ENCODE measurements at places on chromosomes 7 and 10. TPM values are rescaled to one million over a fixed set of nuclear protein-coding genes. Genes with fewer than 3 reads are reported as not detected.

GRCh38 chr10:86648704-86649427 is 5.5 kb upstream of the OPN4 start:
- H3K27me3 ChIP-seq = peaks cover 61% of the 10 kb centered on the region
- no peak overlapping the region for H3K4me3 ChIP-seq
- no peaks in the 10 kb centered on the region for H3K4me1 ChIP-seq
- H3K36me3 ChIP-seq = no peaks in the 10 kb centered on the region

- H3K36me3 ChIP-seq = no peaks in the 10 kb centered on the region
- no peaks in the 10 kb centered on the region for H3K27me3 ChIP-seq
- no peak for DNase-seq
Observed at GRCh38 chr10:109953766-109954165, 30.5 kb upstream of the XPNPEP1 start.

FFAR4 gene
- total RNA-seq = not detected

DNA sequence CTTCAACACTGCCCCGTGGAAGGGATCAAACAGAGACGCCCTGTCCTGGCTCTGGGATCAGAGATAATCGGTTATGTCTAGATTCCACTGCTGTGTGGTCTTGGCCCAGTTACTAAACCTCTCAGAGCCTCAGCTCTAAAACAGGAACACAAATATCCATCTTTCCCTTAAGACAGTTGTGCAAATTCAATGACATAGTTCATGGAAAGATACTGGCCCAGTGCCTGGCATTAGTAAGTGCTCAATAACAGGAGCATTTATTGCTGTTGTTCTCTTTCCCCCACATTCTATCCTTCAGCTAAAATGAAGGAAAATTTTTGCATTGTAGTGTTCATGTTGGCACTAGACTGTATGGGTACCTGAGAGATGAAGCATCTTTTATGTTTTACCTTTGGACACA is 58.6 kb downstream of the TACC2 start:
- no peaks in the 10 kb centered on the region for H3K36me3 ChIP-seq
- H3K4me3 ChIP-seq = no peak overlapping the region
- peaks cover 15% of the 10 kb centered on the region for H3K27me3 ChIP-seq
- no peak for DNase-seq
- no peak overlapping the region for H3K27ac ChIP-seq

- H3K36me3 ChIP-seq = peaks cover 9% of the 10 kb centered on the region
- peaks cover 47% of the 10 kb centered on the region for H3K4me1 ChIP-seq
- no peaks in the 10 kb centered on the region for H3K27me3 ChIP-seq
- no peak for DNase-seq
Observed at GRCh38 chr7:2102375-2102723, 130.4 kb downstream of the MAD1L1 start.

- H3K27ac ChIP-seq = no peak overlapping the region
- H3K36me3 ChIP-seq = no peaks in the 10 kb centered on the region
- peaks cover 49% of the 10 kb centered on the region for H3K4me1 ChIP-seq
- H3K27me3 ChIP-seq = no peaks in the 10 kb centered on the region
- no peak overlapping the region for H3K4me3 ChIP-seq
Observed at GRCh38 chr10:119253433-119254174, 46.2 kb downstream of the GRK5 start.

KLLN gene
- 0.40 TPM for total RNA-seq

GRCh38 chr7:3244241-3244814 is 56.7 kb upstream of the SDK1 start:
- peaks cover 3% of the 10 kb centered on the region for H3K27me3 ChIP-seq
- H3K4me1 ChIP-seq = no peaks in the 10 kb centered on the region
- no peak for DNase-seq
- H3K36me3 ChIP-seq = no peaks in the 10 kb centered on the region
- H3K27ac ChIP-seq = no peak overlapping the region

UFSP1 gene
- 7.8 TPM for total RNA-seq

- H3K4me1 ChIP-seq = peaks cover 8% of the 10 kb centered on the region
- H3K27me3 ChIP-seq = peaks cover 11% of the 10 kb centered on the region
- DNase-seq = no peak
- no peaks in the 10 kb centered on the region for H3K36me3 ChIP-seq
Observed at GRCh38 chr7:95391761-95392160, 4.4 kb downstream of the PON3 start.

- no peak overlapping the region for H3K27ac ChIP-seq
- H3K27me3 ChIP-seq = peaks cover 73% of the 10 kb centered on the region
- no peaks in the 10 kb centered on the region for H3K36me3 ChIP-seq
- peak; percentile 38 for DNase-seq
Observed at GRCh38 chr7:155448632-155449007, 9.3 kb upstream of the EN2 start.

DNA sequence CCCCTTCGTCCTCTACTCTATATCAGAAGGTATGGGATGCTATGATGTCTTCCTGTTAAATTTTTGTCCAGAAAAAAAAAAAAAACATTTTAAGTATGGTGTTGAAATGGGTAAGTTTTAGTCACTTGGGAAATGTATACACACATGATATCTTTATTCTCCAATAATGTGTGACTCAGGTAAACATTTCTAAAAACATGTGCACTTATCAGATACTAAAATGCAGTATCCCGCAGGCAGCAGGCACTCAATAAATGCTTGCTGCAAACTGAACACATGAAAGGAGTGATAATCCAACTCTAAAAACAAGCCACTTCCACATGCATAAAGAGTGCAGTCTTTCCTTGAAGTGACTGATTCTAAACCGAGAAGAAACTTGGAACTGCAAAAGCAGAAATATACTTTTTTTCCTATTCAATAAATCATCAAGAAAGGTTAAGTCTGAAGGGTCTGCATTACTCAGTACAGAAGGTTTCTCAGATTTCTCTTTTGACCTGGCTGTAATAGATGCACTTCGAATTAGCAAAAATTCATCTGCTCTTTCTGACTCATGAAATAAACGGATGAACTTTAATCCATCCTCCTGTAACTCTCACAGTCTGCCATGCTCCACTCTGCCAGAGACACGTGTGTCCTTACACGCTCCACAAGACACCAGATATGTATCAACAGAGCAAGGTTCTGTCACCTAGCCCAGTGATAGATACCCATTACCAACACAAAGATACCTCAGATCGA is 84.0 kb downstream of the HIPK2 start:
- no peak overlapping the region for H3K4me3 ChIP-seq
- H3K27me3 ChIP-seq = no peaks in the 10 kb centered on the region
- H3K27ac ChIP-seq = no peak overlapping the region
- no peaks in the 10 kb centered on the region for H3K4me1 ChIP-seq
- DNase-seq = no peak
- peaks cover 3% of the 10 kb centered on the region for H3K36me3 ChIP-seq

DNA sequence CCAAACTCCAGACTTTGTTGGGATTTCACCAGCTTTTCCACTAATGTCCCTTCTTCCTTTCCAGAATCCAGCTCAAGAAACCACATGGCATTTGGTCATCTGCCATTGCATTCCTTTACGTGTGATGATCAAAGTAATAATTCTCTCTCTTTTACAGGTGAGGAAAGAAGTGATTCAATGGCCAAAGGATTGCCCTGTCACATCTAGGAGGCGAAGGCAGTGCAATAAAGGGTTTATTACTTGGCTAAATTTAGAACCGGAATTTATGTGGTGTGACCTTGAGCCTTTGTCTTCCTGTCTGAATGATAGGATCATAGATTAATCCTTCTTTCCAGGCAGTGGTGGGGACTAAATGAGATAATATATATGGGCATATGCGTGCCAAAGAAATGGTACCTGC is 58.3 kb upstream of the COBL start:
- no peak for DNase-seq
- no peak overlapping the region for H3K4me3 ChIP-seq
- no peaks in the 10 kb centered on the region for H3K27me3 ChIP-seq
- H3K4me1 ChIP-seq = peaks cover 19% of the 10 kb centered on the region
- H3K27ac ChIP-seq = peak overlapping the region; percentile 89

- no peak overlapping the region for H3K27ac ChIP-seq
- H3K27me3 ChIP-seq = peaks cover 12% of the 10 kb centered on the region
- DNase-seq = peak; percentile 33
- no peaks in the 10 kb centered on the region for H3K4me1 ChIP-seq
Observed at GRCh38 chr10:98041352-98042043, 11.1 kb upstream of the CRTAC1 start.

- peak overlapping the region; percentile 26 for H3K4me3 ChIP-seq
- H3K27ac ChIP-seq = peak overlapping the region; percentile 67
Observed at GRCh38 chr7:5532536-5533335, 109.1 kb upstream of the TNRC18 start.

- no peak overlapping the region for H3K27ac ChIP-seq
- no peaks in the 10 kb centered on the region for H3K36me3 ChIP-seq
- no peak overlapping the region for H3K4me3 ChIP-seq
- no peaks in the 10 kb centered on the region for H3K4me1 ChIP-seq
Observed at GRCh38 chr10:112653215-112653614, 206.2 kb downstream of the VTI1A start.

Measured in K562 (cell line).